ENCODE measurements at places on chromosomes 4 and X. TPM values are rescaled to one million over a fixed set of nuclear protein-coding genes. Genes with fewer than 3 reads are reported as not detected.

COX7B2 gene
- total RNA-seq = not detected

CCNA2 gene
- total RNA-seq = 24.7 TPM

IL13RA2 gene
- 0.23 TPM for total RNA-seq

PDLIM3 gene
- total RNA-seq = 113 TPM

VCX3B gene
- total RNA-seq = not detected

NAA11 gene
- not detected for total RNA-seq

PRR32 gene
- not detected for total RNA-seq

DDIT4L gene
- total RNA-seq = 1.7 TPM

HTN3 gene
- not detected for total RNA-seq

CYBB gene
- not detected for total RNA-seq

OTUD6A gene
- not detected for total RNA-seq

CXCL3 gene
- total RNA-seq = 0.85 TPM

POU4F2 gene
- total RNA-seq = not detected

PAGE5 gene
- total RNA-seq = not detected

TMEM192 gene
- total RNA-seq = 20.0 TPM

CWH43 gene
- total RNA-seq = not detected

C4orf36 gene
- under 0.01 TPM for total RNA-seq

SGMS2 gene
- total RNA-seq = 66.9 TPM

CYTL1 gene
- 28.9 TPM for total RNA-seq

BCAP31 gene
- 321 TPM for total RNA-seq

FAM193A gene
- 16.4 TPM for total RNA-seq

ZMAT1 gene
- 1.3 TPM for total RNA-seq

RRH gene
- not detected for total RNA-seq

FRMPD4 gene
- 0.05 TPM for total RNA-seq

SYTL4 gene
- total RNA-seq = 52.4 TPM

WAS gene
- 0.09 TPM for total RNA-seq

RBMX gene
- total RNA-seq = 200 TPM

HSFX4 gene
- total RNA-seq = not detected

GAGE12H gene
- total RNA-seq = not detected

ADGRG4 gene
- not detected for total RNA-seq

CBLL2 gene
- total RNA-seq = not detected

ALB gene
- total RNA-seq = 0.19 TPM

SOD3 gene
- not detected for total RNA-seq

CFAP299 gene
- total RNA-seq = 0.34 TPM

CSAG3 gene
- not detected for total RNA-seq

CCNI gene
- 94.8 TPM for total RNA-seq

TBC1D9 gene
- total RNA-seq = 76.6 TPM

MGARP gene
- 0.68 TPM for total RNA-seq

USP17L15 gene
- total RNA-seq = not detected

DGAT2L6 gene
- total RNA-seq = not detected

HTT gene
- 73.8 TPM for total RNA-seq

RNF128 gene
- total RNA-seq = 0.17 TPM

L1CAM gene
- total RNA-seq = 1.1 TPM

TEX13D gene
- not detected for total RNA-seq

FAM184B gene
- not detected for total RNA-seq

KLB gene
- under 0.01 TPM for total RNA-seq

ANXA3 gene
- 60.6 TPM for total RNA-seq

KLHL15 gene
- total RNA-seq = 10.0 TPM

REPS2 gene
- total RNA-seq = 6.5 TPM

PHEX gene
- total RNA-seq = 0.37 TPM
